ENCODE measurements at places on chromosomes 6 and 20. TPM values are rescaled to one million over a fixed set of nuclear protein-coding genes. Genes with fewer than 3 reads are reported as not detected.

- peak; percentile 47 for DNase-seq
These were observed 120.2 kb upstream of the BEND3 start for GRCh38 chr6:107235511-107235910.

DNA sequence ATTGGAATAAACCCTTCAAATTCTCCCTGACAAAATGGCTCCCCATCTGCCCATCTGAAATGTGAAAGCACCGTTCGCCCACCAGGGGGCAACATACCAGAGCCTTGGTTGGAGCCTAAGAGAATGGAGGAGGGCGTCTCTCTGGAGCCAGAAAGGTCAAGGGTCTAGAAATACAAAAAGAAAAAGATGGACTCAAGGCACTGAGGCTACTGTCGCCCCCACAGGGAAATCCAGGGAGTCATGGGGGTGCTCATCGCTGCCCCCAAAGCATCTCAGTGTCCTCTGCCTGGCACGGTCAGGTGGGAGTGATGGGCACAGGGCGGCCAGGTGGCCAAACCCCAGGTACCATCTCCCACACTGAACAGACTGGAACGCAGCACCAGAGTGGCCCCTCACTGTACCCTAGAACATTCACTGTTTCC lies 136.3 kb downstream of the ZMYND8 start:
- DNase-seq, result no peak

DNA sequence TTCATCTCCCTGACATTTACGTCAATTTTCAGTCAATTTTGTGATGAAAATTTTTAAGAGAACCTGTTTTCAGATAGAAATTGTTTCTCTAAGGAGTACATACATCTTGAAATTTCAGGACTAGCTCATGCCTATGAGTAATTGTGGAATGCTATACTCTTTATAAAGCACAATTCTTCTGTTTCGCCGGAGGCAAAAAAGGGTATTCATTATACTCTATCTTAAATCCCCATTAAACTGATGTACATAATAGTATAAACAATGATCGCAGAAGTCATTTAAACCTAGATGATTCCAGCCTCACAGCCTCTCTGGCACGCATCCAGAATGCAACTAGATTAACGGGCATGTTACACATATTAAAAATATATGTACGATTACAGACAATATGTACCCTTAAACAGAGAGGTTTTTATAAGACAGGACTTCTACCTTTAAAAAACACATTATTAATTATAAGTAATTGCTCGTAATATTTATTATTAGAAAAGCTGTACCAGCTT lies 62.6 kb downstream of the NRSN1 start:
- DNase-seq, result no peak

The SMOC2 gene
- not detected for total RNA-seq

The SALL4 gene
- not detected for total RNA-seq
